Bronchial epithelial cell (primary cell): ENCODE measurements at places on chromosomes 2 and 18.

GRCh38 chr2:31239593-31240177 is 5.7 kb downstream of the EHD3 start:
- no peak for DNase-seq

DNA sequence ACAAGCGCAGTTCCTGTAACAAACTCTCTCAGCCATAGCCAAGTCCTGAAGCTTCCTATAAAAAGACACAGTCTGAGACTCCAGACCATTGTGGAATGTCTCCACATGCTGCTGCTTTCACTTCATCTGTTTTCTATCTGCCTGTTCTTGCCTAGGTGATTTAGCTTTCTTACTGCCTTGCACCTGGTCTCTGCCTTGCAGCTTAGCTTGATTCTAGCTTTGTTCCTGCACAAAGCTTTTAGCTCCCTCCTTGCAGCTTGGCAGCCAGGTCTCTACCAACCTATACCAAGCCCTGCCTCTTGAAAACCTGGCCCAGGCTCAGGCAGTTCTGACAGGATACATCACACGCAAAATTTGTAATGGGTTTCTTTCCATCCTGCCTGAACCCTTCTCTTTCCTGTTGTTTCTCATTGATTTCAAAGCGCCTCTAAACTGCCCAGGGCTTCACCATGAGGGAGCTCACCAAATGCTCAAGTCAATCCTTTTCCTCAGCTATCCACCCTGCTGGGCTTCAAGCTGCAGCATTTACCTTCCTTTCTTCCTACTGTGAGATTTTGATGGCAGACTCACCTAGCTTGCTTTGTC is 941.3 kb upstream of the NXPH2 start:
- DNase-seq: no peak

DNA sequence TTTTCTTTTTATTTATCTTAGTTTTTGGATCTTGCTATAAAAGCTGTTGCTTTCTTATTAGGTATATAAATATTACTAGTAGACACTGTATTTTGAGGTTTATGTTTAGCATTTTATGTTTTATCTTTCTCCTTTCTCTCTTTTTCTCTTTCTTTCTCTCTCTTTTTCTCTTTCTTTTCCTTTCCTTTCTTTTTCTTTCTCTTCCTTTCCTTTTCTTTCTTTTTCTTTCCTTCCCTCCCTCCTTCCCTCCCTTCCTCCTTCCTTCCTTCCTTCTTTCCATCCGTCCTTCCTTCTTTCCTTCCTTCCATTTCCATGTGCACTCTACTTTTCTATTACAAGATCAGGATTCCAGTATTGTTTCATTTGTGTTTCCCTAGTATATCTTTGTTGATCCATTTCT is 814.8 kb downstream of the KCNJ3 start:
- no peak for DNase-seq

DNA sequence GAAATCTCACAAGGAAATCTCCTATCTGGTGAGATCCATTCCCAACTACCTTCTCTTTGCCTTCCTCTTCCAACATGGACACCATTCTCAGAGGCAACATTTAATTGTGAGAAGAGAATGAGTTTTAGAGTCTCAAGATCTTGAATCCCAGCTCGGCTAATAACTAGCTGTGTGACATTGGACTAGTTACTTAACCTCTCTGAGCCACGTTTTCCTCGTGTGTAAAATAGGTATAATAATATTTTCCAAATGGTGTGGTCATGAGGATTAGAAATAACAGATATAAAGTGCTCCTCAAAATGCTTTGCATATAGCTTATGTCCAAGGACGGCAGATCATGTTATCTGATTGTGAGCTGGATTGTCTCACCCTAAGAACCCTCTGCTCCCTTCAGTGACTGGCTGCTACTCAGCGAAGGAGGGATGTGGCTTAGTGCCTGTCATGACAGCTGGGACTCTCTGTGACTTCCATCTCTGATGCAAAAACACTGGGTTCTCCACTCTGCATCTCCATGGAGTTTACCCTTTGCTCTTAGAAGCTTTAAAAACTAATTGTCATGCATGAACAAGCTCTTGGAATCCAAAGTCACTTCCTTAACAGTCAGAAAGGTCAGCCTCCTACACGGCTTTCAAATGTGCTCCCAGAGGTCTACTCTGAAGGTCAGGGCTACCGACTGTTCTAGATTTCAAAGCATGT is 38.4 kb upstream of the MRPL19 start:
- no peak for DNase-seq

GRCh38 chr18:8966821-8967220 is 135.7 kb upstream of the NDUFV2 start:
- DNase-seq: no peak

DNA sequence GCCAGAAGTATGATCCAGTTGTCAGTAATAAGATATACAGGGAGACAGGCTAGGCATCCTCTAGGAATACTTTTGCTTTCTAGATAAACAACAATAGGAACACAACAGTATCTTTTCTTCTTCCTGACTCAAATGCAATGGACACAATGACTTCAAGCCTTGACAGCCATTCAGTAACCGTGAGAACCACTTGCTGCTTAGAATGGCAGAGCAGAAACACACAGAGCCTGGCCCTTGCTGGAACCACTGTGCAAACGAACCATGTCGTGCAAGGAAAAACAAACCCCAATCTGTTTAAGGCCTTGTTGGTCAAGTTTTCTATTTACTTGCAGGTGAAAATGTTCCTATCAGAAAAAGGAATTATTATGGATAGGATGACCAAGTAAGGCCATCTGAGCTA is 18.8 kb downstream of the TRIP12 start:
- DNase-seq: no peak

- no peak for DNase-seq
These were observed 50.6 kb downstream of the C2orf76 start for GRCh38 chr2:119316066-119316465.

DNA sequence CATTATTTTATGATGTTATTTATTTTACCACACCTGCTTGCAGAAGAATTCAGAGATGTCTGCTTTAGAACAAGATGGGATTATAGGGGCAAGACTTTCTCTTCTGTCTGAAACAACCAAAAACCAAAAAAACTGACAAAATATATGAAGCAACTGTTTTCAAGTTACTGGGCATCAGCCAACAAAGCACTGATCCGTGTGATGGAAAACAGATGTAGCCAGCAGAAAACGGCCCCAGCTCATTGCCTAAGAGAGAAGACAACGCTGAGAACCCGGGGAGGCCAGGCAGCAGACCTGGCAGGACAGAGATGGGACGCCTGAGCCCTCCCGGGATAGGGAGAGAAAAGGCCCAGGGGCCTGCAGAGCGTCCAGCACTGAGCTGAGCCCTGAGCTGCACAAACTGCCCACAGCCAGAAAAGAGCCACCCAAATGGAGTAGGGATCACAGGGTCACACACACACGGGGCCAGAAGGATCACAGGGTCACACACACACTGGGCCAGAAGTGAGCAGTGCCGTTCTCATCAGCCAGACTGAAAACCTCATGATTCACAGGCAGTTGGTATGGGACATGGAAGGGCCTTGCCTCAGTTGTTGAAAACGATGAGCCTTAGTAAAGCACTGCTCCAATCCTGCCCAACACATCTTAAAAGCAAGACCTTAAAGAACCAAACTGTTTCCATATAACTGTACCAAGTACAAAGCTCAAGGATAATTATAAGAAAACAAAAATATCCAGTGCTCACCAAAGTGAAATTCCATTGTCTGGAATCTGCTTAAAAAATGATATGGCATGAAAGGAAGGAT is 12.1 kb downstream of the PXDN start:
- no peak for DNase-seq

GRCh38 chr2:26700078-26700477 is 7.6 kb downstream of the KCNK3 start:
- no peak for DNase-seq

- no peak for DNase-seq
These were observed 91.4 kb downstream of the SCN9A start for GRCh38 chr2:166284359-166284758.

GRCh38 chr2:157420771-157421323 is 23.0 kb downstream of the CYTIP start:
- no peak for DNase-seq

DNA sequence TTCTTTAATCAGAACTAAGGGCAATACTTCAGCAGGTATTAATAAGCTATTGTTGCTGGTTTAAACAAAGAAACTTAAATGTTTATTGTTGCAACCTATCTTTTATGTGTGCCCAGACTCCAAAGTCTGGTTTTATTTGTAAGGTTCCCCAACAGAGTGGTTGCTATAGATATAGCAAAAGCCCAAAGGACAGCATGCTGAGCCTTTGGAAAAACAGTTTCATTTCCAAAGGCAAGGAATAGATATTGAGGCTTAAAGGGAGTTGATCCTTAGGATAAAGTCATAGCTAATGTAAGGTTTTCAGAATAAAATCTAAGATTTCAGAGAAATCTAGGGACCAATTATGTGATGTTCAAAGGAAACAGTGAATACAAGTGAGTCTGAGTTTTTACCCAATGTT is 413.2 kb upstream of the SLC14A2 start:
- DNase-seq: no peak

- no peak for DNase-seq
These were observed 64.9 kb downstream of the KLHL29 start for GRCh38 chr2:23449831-23450331.

- no peak for DNase-seq
These were observed 229.7 kb upstream of the SLC35G4 start for GRCh38 chr18:11379660-11380059.

GRCh38 chr18:59033359-59033758 is 106.3 kb upstream of the SEC11C start:
- peak; percentile 26 for DNase-seq

- no peak for DNase-seq
These were observed 5.5 kb upstream of the TEX51 start for GRCh38 chr2:126893153-126893552.

DNA sequence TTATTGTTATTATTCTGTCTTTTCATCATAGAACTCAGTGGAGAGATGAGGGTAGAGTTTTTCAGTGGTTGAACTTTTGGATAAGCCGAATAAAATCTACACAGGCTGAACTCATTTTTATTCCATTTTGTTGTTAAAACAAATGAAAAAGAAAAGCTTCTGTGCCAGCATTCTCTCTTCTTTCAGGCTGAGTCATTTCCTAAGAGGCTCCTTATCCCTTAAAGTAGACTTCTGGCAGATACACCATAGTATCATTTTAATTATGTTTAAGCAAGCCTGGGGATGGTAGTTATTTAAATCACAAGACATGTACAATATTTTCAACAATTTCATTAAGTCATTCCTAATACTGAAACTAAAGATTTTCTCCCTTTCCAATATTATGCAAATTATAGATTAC is 1364.0 kb upstream of the NRXN1 start:
- DNase-seq: no peak

DNA sequence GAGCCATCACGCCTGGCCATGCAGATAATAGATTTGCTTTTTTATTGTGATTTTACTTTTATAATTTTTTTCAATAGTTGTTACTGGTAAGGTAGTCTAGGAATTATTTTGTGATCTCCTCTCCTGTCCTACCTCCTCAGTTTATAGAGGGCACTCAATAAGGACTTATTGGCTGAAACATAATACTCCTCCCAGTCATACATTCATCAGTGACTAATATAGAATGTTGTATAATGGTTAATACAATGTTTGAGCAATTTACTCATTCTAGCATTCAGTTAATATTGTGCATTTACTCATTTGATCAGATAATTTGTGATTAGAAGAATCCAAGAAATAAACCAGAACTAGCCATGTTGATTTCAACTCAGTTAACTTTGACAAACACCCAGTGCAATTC is 25.8 kb upstream of the PPP3R1 start:
- DNase-seq: peak; percentile 67

DNA sequence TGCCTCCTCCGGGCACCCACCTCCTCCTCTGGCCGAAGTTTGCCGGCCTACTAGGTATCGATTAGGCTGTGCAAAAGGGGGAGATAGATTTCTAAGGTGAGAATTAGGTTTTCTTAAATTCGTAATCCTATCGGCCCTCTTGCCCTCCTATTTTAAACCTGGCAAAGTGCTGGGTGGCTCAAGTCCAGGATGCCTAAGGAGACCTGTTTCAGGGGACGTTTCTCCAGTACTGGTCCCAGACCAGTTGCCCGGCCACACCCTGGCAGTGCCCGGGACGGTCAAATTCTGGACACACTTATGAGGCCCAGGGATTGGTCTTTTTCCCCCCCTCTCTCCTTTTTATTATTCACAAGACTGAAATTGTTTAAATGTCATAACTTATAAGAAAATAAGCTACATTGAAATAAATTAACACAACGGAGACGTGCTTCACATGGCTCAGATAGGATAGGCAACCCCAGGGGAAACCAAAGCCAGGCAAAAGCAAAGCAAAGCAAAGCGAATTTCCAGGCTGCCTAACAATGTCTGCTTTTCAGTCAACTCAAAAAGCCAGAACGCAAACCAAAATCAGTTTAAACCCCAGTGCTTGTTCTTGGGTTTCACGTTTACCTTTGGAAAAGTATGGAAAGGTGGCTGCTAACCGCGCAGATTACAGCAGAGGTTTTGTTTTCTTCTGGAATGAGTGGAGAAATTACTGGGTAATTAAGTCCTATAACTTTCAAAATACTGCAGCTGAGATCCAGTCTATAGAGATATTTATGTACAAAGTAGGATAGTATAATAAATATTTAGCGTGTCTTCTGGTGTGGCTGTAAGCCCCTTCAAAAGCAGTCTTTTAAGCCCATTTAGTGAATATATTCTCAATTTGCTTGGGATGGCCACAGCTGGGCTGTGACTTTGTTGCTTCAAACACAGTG is 3.0 kb downstream of the GBX2 start:
- DNase-seq: no peak
